ENCODE measurements at places on chromosomes 12 and 14.

DNA sequence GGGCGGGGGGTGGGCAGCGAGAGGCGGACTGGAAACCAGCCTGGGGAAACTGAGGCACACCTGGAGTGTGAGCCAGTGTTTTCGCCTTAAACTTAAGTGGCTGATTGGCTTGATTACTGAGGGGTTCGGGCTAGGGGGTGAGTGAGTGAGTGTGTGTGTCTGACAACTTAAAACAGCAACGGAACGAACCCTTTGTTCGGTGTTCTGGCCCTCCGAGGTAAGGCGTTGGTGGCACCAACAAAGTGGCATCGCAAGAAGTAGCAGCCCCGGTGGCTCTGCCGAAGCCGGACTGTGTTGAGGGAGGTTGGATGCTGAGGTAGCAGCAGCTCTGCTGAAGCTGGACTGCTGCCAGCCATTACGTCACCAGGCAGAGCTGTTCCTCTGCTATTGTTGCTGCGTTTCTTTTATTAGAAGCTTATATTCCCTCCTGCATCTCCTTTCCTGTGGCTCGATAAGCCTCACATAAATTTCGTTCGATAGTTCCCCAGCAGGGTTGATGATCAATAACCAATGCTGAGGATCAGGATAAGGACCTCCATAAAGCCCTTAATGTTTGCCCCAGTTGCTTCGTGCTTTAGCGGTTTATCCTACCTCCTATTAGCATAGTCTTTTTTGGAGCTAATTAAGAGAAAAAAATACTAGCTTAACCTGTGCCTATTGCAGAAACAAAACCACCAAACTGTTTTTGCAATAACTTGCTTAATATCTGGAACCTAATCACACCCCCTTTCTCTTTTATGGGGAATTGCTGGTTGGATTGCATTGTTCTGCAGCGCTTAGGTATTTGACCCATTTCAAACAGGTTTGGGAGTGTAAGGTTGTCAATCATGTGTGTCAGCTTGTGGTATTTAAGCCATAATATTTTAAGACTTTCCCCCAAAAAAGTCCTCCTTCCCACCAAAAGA lies 1.3 kb downstream of the GPR137C start:
- DNase-seq: peak; percentile 83

DNA sequence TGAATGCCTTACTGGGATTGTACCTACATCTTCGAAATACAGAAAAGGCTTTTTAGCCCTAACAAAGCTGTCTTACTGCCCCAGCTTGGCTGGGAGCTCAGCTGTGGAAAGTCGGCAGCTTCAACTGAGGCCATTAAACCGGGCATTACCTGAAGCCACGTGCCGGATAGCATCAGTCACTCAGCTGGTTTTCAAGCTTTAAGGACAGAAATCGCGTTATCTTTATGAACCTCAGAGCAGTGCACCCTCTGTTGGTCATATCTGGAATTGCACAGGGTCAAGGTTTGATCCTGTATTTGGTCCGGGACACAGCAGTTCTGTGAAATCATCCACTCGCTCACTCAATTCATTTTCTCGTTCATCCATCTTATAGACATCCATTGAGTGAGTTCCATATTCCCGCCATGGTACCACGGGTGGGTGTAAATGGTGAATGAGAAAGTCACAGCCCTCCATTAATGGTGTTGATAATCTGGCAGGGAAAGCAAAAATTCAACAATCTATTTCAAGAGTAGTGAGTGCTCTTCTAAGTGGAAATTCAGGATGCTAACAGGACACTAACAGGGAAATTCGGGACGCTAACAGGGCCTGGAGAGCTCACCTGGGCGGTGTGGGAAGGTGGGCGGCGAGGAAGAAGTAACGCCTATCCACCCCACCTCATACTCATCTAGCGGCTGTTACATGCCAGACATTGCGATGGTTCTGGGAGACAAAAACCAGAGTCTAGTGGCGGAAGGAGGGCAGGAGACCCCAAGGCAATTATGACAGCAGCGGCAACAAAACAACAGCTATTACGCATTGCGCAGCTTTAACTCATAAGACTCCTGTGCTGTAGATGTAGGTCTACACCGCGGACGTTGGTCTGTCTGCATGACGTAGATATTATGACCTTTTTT lies 60.6 kb upstream of the TCL1A start:
- DNase-seq: peak; percentile 68

DNA sequence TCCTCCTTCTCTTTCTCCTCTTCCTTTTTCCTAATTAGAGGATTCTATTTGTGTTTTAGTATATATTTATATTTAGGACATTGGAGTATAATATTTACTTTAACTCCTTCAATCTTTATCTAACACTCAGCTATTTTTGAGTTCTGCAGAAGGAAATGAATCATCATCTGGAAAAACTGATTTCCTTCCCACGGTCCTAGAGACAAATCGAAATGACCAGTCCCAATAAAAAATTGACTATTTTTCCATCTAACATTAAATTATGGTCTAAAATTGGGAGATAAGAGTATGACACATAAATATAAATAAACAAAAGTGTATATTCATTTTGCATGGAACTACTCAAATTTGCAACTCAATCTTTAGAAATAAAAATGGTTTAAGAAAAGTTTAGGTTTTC lies 167.4 kb downstream of the TMTC3 start:
- DNase-seq: no peak

GRCh38 chr14:51484485-51484884 lies 167.2 kb upstream of the FRMD6 start:
- DNase-seq: no peak

- no peak for DNase-seq
Observed at GRCh38 chr14:65936342-65936975, 523.9 kb downstream of the FUT8 start.

GRCh38 chr14:55129428-55130195 lies 560 bp downstream of the LGALS3 start:
- peak; percentile 51 for DNase-seq

DNA sequence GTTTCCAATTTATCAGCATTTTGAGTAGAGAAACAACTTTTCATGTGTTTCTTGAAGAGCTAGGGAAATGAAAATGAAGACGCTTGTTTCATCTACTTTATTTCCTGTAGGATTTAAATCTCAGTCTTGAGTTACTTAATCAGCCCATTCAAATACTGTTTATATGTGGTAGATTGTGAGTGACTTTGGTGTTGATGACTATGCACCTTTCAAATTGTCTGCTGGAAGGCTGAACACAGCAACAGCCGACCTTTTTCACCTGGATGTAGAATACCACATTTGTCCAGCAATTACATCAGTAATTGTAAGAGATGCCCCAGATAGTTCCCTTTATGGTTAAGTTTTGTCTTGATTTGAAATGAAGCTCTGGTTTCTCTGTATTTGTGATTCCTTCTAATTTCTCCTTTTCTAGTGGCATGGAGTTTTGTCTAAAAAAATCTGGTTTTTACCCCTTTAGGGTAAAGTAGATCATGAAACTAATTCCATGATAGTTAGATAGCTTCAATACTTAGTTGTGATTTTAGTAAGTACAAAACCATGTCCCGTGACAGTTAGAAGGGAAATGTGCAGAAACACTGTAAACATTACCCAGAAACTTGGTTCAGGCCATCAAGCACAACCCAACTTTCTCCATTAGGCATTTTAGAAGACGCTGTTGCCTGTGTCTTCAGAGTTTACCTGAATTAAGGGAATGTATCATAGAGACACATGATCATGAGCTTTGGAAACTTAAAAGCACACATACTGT lies 165.0 kb downstream of the SRGAP1 start:
- no peak for DNase-seq

GRCh38 chr12:11855983-11856374 lies 206.5 kb downstream of the ETV6 start:
- DNase-seq: no peak

DNA sequence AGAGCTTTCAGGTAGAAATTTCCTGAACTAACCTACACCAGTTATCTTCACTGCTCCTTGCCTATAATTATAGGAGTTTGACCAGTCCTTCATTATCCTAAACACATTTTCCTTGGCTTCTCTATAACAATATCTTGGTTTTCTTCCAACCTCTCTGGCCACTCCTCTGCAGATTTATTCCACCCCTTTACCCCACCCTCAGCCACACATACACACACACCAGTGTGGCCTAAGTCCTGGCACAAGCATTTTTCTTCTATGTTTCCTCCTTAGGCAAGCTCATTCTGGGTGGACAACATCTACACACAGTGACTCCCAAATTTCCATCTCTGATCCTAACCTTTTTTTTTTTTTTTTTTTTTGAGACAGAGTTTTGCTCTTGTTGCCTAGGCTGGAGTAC lies 25.1 kb downstream of the CDK17 start:
- DNase-seq: no peak

DNA sequence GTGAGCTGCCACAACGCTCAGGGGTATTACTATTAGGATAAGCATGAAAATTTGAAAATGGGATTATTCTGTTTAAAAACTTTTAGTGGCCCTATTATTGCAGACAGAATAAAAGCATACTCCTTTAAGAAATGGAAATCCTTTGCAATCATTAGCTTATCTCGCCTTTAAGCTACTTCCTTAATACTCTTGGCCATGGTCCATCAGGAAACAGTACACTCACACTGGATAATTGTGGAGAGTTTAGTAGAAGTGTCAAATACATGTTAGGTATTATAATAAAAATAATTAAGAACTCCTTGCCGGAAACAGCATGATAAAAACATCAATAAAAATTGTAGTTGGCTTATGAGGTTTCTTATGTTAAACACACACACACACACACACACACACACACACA lies 100.4 kb upstream of the PPFIA2 start:
- DNase-seq: no peak

- DNase-seq: no peak
Observed at GRCh38 chr12:131928080-131928710, 881 bp upstream of the PUS1 start.

DNA sequence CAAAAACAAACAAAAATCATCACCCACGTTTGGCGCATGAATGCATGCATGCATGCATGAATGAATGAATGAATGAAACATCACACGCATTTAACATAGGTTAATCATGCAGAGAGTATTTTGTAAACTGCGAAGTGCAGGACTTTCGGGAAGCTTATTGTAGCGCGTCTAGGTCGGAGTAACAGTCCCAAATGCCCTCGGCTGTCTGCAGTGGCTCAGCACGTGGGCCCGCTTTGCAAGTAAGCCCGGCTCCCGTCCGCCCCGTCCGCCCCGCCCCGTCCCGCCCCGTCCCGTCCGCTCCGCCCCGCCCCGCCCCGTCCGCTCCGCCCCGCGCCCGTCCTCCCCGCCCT lies 263 bp upstream of the IFT81 start:
- DNase-seq: no peak
